ENCODE measurements at places on chromosomes 2 and 18.

DNA sequence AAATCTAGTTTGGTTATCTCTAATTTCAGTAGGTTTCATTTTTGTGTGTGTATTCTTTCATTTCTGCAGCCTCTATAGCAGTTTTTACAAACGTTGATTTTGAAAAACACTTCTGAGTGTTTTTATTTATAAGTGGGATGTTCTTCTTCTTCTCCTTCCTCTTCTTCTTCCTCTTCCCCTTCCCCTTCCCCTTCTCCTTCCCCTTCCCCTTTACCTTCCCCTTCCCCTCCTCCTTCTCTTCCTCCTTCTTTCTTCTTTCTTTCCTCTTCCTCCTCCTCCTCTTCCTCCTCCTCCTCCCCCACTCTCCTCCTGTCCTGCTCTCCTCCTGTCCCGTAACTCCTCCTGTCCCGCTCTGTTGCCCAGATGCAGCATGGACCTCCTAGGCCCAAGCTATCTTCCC is 4.2 kb downstream of the UGGT1 start:
- DNase-seq, result no peak

GRCh38 chr2:157367704-157368103 is 42.1 kb upstream of the ERMN start:
- DNase-seq, result no peak

- no peak for DNase-seq
Observed at GRCh38 chr2:216220976-216221375, 111.8 kb downstream of the XRCC5 start.

- no peak for DNase-seq
Observed at GRCh38 chr2:98511981-98512380, 67.3 kb downstream of the INPP4A start.

GRCh38 chr18:13223311-13224143 is 5.0 kb downstream of the LDLRAD4 start:
- DNase-seq, result no peak

DNA sequence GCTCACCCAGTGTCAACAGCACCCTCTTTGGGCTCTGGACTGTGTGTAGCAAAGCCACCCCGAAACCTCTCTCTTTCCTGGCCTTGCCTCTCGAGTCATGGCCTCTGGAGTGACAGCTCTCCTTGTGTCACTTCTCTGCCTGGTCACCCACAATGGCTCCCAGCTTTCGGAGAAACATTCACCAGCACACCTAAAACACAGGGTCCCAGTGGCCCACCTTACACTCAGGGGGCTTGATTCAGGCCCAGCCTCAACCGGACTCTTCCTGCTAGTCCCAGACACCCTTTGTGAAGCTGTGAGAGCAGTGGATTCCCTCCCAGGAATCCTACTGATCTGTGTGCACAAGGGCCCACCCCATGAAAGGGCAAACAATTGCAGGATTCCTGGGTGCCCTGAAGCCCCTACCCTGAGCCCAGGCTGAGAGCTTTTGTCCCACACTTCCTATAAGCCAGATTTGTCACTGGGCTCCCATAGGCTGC is 137.2 kb upstream of the HAAO start:
- DNase-seq, result no peak

DNA sequence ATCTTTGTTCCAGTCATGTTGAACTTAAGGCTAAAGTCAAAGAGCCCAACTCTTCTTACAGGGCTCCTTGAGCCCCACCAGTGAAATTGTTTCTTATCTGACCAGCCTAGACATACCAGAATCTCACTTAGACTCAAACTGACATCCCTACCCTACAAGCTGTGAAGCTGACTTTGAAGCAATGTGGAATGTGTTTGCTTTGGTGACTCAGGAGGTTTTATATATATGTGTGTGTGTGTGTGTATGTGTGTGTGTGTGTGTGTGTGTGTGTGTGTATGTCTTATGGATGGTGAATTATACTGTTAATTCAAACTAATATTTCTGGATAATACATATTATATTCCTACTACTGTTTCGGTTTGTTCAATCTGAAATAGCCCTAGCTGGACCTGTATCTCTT is 67.3 kb downstream of the CAMKMT start:
- no peak for DNase-seq

DNA sequence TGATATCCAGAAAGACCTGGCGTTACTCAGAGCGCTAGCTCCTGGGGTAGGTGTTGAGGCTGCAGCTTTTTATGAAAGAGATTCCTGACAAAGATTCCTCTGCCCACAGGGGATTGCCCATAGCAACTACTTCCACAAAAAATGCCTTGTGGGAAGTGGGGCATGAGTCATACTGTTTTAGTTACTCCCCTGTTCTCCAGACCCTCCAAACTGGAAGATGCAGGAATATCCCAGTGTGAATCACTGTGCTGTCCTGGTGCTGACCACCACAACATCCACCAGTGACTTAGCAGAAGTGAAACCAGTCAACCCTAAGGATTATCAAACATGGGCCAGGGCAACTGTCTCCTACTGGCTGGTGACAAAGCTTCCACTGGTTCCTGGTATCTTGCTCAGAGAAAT is 61.8 kb downstream of the CDH2 start:
- DNase-seq, result no peak

- DNase-seq, result no peak
Observed at GRCh38 chr2:128541448-128541847, 222.8 kb upstream of the HS6ST1 start.

DNA sequence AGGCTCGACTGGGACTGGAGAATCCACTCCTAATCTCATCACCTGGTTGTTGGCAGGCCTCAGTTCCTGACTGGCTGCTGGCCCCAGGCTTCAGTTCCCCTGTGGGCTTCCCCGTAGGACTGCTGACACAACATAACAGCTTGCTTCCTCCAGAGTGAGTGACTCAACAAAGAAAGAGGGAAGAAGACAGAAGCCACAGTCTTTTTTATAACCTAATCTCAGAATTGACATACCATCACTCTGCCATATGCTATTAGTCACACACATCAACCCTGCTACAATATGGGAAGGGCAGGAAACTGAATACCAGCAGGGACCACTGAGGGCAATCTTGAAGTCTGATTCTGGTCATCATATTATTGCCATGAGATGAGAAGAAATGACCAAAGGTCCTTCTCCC is 76.8 kb upstream of the SLC14A2 start:
- no peak for DNase-seq

DNA sequence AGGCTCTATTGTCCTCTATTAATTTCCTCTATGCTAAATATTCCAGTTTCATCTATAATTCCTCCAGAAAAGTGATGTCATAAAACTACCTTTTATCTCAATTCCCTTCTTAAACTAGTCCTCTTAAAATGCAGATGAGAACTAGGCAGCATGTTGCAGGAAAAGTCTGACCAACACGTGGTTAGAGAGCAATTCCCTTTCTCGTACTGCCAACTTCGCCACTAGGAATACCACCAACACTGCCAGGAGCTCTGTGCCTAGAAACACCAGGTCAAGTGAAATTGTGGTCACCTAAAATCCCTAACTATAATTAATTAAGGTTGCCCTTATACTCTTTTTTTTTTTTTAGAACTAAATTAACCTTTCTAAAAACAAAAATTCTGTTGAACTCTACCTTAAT is 127.7 kb downstream of the PPP1R1C start:
- DNase-seq, result no peak

All from HCT116 (cell line).